ENCODE measurements at places on chromosomes 7 and 10.

DNA sequence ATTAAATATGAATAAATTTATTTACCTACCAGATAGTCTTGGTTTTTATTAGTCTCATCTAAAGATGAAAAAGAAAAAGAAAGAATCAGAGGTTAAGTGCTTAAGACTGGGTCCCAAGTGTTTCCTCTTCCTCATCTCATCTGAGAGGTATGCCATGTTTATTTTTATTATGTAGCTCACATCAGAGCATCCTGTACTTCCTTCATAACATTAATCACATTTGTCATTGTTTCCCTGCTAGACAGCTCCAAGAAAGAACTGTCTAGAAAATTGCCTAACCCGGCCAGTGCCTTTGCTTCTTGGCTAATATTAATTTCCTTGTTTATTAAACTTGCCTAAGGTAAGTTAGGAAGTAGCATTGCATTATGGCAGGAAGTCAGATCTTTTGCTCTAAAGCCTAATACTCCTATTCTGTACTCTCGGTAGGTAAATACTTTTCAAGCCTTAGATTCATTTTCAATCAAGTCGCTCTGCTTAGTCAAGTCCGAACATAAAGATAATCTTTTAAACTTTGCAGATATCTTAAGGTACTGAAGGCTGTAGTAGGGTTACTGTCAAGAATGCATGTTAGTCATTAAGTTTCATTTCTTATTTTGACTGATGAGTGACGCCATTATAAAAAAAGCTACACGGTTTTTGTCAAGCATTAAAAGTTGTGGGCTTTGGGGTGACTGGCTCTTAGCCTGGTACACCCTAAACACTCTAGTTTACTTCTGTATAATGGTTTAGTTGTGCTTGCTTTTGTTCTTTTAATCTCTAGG, 47.4 kb downstream of the ZMYND11 start:
- no peak for DNase-seq

DNA sequence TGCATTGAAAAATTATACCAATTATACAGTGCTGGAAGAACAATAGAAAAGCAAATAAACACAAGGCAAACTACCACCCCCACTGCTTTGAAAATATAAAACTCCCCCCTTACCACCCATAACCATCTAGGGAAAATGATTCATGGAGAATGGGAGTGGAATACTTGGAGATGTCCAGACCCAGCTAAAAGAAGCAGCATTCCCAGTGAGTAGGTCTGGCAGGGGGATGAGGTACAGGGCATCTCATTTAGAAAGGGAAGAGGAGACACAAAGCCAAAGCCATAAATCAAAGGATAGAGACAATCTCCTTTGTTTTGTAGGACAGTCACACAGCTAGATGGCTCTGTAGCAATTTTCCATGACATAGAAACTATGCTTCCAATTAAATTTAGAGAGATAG, 36.0 kb upstream of the DGKI start:
- no peak for DNase-seq

DNA sequence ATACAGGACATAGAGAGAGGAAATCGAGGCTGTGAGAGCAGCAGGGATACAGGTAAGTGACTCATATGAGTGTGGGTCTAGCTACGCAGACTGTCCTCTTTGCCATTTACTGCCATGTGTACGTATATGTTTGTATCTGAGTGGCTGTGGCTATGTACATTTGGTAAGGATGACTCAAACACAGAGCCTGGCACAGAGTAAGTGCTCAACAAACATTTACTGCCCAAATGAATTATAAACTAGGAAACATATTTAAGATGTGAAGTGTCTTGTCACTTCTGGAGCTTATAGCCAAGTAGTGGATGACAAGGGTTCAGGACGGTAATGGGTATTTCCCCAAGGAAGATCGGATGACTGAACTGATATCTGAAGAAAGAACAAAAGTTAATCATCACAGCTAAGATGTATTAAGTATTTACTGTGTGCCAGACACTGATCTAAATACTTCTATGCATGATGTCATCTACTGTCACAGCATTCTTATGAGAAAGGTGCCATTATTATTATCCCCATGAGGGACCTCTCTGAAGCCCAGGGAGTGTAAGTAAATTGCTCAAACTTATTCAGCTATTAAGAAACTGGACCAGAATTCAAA, 6.0 kb downstream of the MRPL43 start:
- no peak for DNase-seq

- DNase-seq = peak; percentile 21
Observed at GRCh38 chr10:99709480-99710229, 22.3 kb downstream of the COX15 start.

DNA sequence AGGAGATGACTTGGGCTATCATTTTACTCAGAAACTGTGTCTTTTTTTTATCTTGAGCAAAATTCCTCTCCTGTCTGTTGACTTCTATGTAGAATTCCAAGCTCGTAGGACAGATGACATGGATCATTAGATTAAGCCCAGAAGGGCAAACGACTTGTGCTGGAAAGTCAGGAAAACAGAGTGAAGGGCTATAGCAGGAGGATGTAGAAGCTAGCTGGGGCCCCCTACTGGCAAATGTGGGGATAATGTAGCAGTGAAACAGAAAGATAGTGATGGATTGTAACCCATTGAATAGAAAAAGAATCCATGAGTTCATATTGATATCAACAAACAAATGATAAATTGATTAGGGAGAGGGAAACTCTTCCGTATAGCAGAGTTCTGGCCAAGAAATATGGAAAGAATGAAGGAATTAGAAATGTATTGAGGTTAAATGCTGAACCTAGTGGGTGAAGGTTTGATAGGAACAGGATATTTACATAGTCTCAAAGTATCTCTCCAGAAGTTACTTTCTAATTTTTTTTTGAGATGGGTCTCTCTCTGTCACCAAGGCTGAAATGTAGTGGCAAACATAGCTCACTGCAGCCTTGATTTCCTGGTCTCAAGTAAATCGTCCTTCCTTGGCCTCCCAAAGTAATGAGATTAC, 103.6 kb downstream of the LYZL1 start:
- DNase-seq = peak; percentile 78

DNA sequence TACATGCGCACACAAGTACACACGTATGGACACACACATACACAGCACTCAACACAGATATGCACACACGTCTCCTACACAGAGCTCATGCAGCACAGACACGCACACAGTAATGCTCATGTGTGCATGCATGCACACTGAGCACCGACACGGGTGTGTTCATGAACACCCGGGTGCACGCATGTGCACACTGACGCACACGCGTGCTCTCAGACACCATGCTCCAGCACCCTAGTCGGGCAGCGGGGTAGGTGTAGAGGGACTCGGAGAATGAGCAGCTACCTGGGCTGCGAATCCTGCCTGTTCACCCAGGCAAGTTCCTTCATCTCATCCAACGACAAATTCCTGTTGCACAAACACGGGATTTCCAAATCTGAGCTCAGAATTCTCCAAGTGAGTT, 184.7 kb downstream of the MAD1L1 start:
- DNase-seq = no peak

- DNase-seq = no peak
Observed at GRCh38 chr10:98920360-98920759, 315.3 kb downstream of the HPSE2 start.

GRCh38 chr7:78959477-78959876, 494.0 kb downstream of the MAGI2 start:
- no peak for DNase-seq

DNA sequence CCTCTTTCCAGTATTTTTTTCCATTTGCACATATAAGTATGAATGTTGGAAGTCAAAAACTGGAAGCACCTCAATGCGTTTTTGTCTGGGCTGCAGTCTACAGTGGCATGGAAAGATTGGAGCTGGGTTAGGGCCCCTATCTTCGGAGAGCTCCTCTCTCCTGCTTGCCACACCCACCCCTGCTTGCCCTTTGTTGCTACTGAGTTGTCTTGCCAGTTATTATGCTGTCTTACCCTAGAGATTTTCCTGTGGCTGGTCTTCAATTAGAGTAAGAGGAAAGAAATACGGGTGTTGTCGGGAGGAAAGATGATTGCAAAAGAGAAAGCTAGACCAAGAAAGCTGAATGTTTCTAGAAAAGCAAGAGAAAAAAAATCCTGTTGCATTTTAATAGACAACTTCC, 228.9 kb upstream of the CELF2 start:
- no peak for DNase-seq

DNA sequence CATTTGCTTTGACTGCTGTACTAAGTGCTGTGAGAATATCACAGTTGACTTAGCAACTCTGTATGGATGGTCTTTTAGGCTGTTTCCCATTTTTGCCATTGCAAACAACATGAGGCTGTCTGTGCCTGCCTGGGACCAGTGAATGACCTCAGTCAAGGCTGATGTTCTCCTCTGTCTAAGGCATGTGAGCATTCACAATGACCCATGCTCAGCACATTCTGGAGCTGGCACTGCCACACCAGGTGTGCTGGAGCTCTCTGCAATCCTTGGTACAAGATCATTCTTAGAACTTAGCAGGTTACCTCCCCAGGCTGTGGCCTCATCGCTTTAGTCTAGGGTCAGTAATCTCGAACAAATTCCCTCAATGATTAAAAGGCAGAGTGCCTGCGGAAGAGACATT, 61.9 kb downstream of the SH3PXD2A start:
- no peak for DNase-seq

- peak; percentile 92 for DNase-seq
Observed at GRCh38 chr10:102678842-102679289, 34.6 kb downstream of the TRIM8 start.

DNA sequence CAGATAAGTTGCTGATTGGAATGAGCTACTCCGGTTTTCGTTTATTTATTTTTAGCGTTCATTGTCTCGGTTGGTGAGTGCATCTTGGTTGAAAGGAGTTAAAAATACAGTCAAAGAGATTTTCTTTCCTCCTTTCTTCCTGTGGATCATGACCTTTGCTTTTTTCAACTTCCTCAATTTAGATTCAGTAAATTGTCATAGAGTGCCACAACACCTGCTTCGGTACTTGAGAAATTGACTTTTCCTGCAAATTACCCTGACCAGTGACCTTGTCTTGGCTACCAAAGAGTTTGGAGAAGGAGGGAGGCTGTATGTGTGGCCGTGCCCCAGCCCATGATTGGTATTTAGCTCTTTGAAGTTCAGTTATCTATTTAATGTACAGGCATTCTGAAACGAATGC, 128.7 kb downstream of the FAM204A start:
- DNase-seq = no peak

DNA sequence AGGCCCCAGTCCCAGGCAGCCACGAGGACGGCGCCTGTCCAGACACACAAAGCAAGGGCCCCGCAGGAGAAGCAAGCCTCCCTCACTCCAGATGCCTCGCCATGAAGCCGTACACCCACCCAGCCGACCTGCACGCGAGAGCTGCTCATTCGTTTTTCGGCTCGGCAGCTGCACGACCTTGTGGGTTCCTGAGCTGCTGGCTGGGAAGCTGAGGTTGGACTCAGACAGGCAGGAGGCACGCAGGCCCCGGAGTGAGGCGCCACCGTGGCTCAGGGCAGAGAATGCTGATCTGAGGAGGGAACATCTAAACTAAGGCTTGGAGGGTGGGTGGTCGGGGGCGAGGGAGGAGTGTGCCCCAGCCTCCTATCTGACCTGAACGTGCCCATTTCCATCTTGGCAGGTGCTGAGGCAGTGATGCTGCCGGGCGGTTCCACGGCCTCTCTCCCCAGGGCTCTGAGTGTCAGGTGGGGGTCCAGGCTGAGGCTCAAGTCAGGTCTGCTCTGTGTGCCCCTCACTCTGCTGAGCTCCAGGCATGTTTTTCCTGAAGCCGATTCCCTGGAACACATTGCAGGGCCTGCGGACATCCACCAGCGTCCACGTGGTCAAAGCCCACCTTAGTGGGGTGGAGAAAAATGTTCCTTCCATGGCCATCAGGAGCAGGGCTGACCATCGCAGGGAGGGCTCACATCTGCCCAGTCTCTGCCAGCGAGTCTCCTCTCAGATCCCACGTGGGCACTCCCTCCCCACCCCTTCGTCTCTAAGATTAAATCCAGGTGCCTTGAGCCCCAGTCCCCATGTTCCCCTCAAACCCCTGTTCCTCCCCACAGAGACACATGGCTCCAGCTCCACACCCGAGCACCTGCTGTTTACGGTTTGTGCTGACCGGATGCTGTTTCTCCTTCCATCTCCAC, 28.1 kb upstream of the FAM20C start:
- DNase-seq = no peak

GRCh38 chr7:36459236-36459960, 69.7 kb downstream of the ANLN start:
- no peak for DNase-seq

GRCh38 chr10:1858547-1858946, 121.2 kb upstream of the ADARB2 start:
- no peak for DNase-seq

GRCh38 chr10:63711361-63711760, 190.2 kb downstream of the REEP3 start:
- DNase-seq = peak; percentile 34

GRCh38 chr7:156673454-156673853, 32.9 kb downstream of the RNF32 start:
- peak; percentile 76 for DNase-seq

GRCh38 chr10:95261926-95262325, 28.9 kb downstream of the PDLIM1 start:
- no peak for DNase-seq

DNA sequence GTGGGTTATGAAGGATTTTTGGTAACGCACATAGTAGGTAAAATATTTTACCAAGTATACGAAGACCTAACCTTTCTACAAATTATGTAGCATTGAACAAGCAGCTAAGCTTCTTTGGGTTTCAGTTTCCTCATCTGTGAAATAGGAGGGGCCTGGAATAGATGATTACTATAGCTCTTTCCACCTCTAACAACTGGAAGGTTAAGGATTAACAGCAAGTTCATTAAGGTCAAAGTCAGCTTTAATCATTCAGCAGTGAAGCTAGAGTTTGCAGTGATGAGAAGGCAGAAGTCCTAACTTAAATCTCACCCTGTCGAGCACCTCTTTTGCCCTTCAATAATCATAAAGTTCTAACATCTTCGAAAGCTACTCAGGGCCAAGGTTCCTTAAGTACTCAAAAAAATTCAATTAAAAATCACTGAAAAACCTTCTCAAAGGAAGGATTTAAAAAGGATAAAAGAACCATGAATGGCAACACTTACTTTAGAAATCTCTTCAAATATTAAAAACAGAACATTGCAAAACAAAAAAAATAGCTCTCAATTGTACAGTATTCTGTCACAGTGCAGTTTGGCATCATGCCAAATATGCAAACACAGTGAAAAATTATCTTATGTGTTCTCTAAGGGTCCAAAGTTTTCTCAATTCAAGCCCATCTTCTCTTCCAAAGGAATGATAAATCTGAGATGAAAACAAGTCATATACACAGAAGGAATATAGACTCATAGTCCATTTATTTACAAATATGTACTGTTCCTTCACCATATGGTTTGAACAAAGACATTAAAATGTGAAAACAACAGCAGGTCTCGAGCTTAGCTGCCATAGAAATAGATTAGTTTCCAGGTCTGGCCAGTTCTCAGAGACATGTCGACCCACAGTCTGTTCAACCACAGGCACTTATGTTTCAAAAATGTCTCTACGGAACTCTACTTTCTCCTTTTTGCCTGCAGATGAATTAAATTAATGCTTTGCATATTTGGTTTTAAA, 152.0 kb upstream of the SLC13A1 start:
- DNase-seq = no peak

DNA sequence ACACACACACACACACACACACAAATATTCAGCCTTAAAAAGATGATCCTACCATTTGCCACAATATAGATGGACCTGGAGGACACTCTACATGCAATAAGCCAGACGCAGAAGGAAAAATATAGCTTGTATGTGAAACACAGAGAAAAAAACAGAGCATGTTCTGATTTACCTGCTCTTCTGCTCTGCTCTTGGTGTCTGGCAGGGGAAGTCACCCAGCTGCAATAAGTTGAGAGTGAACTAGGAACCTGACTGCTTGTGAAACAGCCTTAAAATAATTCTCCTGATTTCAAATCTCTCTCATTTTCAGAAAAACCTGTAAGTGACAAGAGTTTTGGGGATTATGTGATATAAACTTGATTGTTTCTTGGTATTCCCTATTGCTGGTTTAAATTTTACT, 31.0 kb upstream of the KCND2 start:
- DNase-seq = no peak
